Brain pericyte (primary cell): ENCODE measurements at places on chromosomes 5 and 9.
A peak's percentile ranks its signal among the peaks of the same experiment; 100 is the strongest.

DNA sequence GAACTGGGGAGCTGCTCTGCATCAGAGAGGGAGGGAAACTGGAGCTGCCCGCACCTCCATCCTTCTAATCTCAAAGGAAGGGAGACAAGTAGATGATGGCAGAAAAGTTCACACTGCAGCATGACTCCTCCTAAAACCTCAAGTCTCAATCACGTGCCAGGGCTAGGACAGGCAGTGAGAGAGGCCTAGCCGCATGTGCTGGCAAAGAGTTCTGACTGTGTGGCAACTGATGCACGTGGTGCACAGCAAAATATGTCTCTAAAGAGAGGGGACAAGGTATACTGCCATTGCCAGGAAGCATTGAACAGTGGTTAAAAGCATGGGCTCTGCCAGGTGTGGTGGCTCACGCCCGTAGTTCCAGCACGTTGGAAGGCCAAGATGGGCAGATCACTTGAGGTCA is 38.1 kb downstream of the FBXO10 start:
- no peak for DNase-seq

DNA sequence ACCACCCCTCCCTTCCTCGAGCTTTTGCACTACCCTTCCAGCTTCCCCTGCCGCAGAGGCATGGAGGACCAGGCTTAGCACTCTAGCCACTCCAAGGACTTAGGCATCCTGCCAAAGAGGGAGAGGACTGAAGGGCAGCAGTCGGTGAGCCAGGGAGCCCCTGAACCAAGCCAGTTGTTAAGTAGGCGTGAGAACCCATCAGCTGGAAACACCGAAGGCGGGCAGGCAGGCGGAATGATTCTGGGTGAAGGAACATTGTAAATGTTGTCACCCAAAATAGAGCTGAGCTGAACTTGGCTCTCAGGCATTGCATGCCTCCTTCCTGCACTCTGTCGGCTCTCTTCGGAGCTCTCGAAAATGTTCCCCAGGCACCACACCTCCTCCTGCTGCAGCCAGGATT is 42.8 kb downstream of the NRG2 start:
- no peak for DNase-seq

GRCh38 chr9:80440724-80441123 is 869.0 kb downstream of the TLE4 start:
- DNase-seq = no peak

DNA sequence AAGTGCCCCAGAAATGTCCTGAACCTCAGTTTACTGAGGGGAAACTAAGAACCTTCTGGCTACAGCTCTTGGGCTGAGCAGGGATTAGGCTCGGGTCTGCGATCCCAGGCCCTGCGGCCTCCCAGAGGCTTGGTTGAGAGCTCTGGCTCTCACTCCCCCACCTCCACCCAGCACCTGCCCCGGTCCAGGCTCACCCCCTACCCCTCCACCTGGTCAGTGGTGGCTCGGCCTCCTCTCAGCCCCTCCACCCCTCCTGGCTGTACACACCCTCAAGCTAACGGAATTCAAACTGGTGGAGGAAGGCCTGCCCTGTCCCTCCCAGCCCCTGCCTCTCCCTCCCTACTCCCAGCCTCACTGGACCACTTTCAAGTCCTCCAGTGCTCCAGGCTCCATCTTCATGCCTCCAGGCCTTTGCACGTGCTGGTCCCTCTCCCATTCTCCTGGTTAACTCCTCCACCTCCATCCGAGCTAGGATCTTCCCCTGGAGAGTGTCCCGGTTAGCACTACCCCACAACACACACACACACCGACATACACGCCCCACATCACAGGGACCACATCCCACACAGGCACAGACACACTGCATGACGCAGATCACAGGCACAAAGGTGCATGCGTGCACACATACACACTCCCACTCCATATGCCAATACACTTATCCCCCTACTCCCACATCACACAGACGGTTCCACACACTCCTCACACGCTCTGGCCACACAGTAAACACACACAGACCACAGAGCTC is 130.9 kb downstream of the C9orf50 start:
- no peak for DNase-seq

DNA sequence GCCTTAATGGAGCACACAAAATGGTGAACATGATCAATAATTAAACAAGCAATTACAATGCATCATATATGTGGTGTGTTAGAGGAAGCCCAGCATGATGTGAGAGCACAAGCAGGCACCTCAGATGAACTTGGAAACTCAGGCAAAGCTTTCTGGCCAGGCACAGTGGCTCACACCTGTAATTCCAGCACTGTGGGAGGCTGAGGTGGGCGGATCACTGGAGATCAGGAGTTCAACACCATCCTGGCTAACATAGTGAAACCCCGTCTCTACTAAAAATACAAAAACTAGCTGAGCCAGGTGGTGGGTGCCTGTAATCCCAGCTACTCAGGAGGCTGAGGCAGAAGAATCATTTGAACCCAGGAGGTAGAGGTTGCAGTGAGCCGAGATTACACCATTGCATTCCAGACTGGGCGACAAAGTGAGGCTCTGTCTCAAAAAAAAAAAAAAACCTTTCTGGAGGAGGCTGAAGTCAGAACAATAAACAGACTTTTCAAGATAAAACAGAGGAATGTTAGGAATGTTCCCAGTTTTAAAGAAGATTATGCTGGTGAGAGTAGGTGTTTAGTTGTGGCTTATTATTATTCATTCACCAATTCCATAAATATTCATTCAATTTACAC is 159.4 kb downstream of the CEMIP2 start:
- DNase-seq = no peak

GRCh38 chr9:110156902-110157301 is 51.1 kb downstream of the C9orf152 start:
- peak; percentile 69 for DNase-seq
